ENCODE measurements at places on chromosomes 12 and 14. TPM values are rescaled to one million over a fixed set of nuclear protein-coding genes. Genes with fewer than 3 reads are reported as not detected.

MMP19 gene
- total RNA-seq: 0.60 TPM

GRCh38 chr12:70639535-70639934 lies 2.3 kb upstream of the PTPRB start:
- no peaks in the 10 kb centered on the region for H3K27me3 ChIP-seq
- H3K4me1 ChIP-seq: peaks cover 20% of the 10 kb centered on the region
- H3K4me3 ChIP-seq: no peak overlapping the region
- no peak for DNase-seq

DNA sequence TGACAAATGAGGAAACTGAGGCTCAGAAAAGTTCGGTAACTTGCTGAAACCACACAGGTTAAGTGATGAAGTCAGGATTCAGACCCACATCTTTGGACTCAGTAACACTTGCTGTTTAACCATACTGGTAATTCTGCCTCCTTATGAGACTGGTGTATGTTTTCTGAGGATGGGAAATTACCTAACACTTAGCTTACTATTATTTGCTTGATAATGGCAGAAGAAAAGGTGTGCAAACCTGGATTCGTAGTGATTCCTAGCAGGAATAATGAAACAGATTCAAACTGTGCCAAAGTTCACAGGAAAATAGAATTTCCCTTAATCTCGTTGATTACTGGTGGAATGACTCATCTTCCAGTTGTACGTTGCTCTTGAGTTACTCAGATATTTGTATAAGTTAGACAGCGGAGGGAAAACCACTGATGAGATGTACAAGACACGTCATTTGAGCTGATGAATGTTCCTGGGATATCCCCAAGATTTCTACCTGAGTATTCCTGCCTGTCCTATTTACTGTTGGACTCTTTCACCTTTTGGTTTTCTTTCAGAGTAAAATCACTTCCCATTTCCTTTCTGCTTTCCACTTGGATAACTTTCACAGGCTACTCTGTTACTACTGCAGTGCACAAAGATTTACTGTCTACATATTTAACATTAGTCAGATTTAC lies 37.5 kb downstream of the PRORP start:
- H3K27ac ChIP-seq: peak overlapping the region; percentile 65
- H3K4me1 ChIP-seq: peaks cover 15% of the 10 kb centered on the region
- H3K4me3 ChIP-seq: 0 out of 2 replicates have a peak overlapping the region, but pooled peaks have one; percentile 18
- DNase-seq: peak; percentile 84
- H3K36me3 ChIP-seq: no peaks in the 10 kb centered on the region
- no peaks in the 10 kb centered on the region for H3K27me3 ChIP-seq

- H3K36me3 ChIP-seq: no peaks in the 10 kb centered on the region
- no peaks in the 10 kb centered on the region for H3K4me1 ChIP-seq
- no peak overlapping the region for H3K4me3 ChIP-seq
- H3K27me3 ChIP-seq: no peaks in the 10 kb centered on the region
These were observed 98.2 kb downstream of the ADAMTS20 start for GRCh38 chr12:43453761-43454160.

GRCh38 chr12:16520328-16520727 lies 85.6 kb downstream of the LMO3 start:
- no peak overlapping the region for H3K4me3 ChIP-seq
- H3K4me1 ChIP-seq: peaks cover 21% of the 10 kb centered on the region
- no peaks in the 10 kb centered on the region for H3K36me3 ChIP-seq
- H3K27ac ChIP-seq: no peak overlapping the region

- H3K27me3 ChIP-seq: peaks cover 20% of the 10 kb centered on the region
- H3K36me3 ChIP-seq: no peaks in the 10 kb centered on the region
- H3K4me1 ChIP-seq: no peaks in the 10 kb centered on the region
These were observed 86.6 kb upstream of the SLC24A4 start for GRCh38 chr14:92236243-92236900.

DNA sequence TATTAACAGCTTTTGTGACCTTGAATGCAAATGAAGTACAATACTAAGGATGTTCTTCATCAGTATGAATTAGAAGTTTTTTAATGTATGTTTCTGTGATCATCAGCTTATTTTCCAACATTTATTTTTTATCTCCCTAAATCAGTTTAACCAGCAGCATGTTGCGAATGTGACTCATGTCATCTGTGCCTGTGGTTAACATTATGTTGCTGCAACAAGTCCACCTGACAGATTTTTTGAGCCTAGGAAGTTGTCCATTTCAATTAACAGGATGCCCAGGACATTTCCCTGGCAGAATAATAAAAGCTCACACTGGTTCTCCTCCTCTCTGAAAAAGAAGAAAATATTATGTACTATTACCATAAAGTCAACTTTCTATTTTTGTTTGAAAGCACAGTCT lies 155.5 kb downstream of the SYT1 start:
- H3K4me1 ChIP-seq: no peaks in the 10 kb centered on the region
- H3K27ac ChIP-seq: no peak overlapping the region
- no peak overlapping the region for H3K4me3 ChIP-seq
- no peaks in the 10 kb centered on the region for H3K36me3 ChIP-seq

DNA sequence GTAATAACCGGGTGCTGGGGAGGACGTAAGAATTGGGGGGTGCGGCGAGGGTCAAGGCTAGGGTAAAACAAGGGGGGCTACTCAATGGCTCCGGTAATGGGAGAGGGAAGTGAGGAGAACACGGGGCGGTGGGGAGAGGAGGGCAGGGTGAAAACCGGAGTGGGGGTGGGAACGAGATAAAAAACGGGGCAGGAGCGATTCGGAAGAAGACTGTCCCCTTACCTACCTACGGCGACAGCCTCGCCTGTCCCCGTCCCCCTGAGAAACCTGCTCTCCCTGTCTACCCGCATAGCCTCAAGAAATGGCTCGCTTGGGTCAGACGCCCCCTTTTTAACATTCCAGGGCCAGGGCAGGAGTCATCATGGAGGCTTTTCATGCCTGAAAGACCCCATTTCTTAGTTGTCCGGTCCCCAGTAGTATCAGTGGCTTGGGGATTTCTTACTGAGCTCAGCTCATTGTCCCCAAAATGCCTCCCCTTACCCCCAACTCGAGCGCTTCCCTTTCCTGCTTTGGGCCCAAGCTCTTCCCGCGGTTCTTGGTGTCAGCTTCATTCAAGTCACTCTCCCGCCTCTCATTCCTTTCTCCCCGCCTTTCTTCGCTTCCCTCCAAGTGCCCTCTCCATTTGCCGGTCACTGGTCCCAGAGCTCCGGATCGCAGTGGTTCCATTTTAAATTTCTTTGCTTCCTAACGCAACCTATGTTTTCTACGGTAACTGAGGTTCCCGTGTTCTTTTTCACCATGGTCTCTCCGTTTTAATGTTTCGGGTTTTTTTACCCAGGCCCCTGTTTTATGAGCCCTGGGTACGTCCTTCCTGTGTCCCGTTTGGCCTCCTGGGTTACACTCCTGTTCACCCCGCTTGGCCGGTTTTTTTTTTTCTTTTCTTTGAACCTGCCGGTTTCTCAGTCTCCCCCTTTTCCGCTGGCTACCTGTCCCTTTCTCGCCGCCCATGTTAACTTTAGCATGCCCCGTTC lies 1.2 kb upstream of the WSB2 start:
- peak; percentile 48 for DNase-seq
- peak overlapping the region; percentile 94 for H3K27ac ChIP-seq
- H3K36me3 ChIP-seq: no peaks in the 10 kb centered on the region
- peaks cover 34% of the 10 kb centered on the region for H3K4me1 ChIP-seq
- H3K4me3 ChIP-seq: peak overlapping the region; percentile 79
- H3K27me3 ChIP-seq: no peaks in the 10 kb centered on the region

EML5 gene
- total RNA-seq: 0.43 TPM

SLC38A4 gene
- not detected for total RNA-seq

A2M gene
- not detected for total RNA-seq

PAX9 gene
- 8.5 TPM for total RNA-seq

DNA sequence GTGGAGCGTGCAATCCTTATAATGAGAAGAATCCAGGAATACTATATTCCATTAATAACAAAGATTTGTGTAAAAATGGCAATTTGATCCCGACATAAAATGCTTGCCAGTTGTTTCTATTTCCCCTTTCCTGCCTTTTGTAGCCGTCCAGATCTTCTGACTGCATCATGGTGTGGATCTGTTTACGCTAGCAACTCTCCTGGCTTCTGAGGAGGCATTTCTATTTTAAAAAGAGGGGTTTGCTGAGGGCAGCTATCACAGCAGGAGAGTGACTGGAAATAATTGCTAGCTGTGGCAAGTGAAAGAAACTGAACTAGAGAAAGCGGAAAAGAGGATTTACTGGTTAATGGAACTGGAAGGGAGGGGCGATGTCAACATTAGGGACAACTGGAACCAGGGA lies 145.6 kb downstream of the ATP23 start:
- no peak for DNase-seq
- H3K27me3 ChIP-seq: no peaks in the 10 kb centered on the region
- H3K27ac ChIP-seq: no peak overlapping the region

BATF gene
- total RNA-seq: 55.7 TPM

- no peak overlapping the region for H3K4me3 ChIP-seq
- no peaks in the 10 kb centered on the region for H3K36me3 ChIP-seq
- no peak overlapping the region for H3K27ac ChIP-seq
- no peak for DNase-seq
- H3K27me3 ChIP-seq: peaks cover 65% of the 10 kb centered on the region
- H3K4me1 ChIP-seq: no peaks in the 10 kb centered on the region
These were observed 68.9 kb downstream of the BCL11B start for GRCh38 chr14:99203080-99203479.

- H3K27me3 ChIP-seq: no peaks in the 10 kb centered on the region
- H3K4me3 ChIP-seq: no peak overlapping the region
- no peak for DNase-seq
- no peaks in the 10 kb centered on the region for H3K4me1 ChIP-seq
These were observed 87.6 kb downstream of the EML1 start for GRCh38 chr14:99880651-99881420.

GRCh38 chr14:96156804-96157760 lies 47.6 kb upstream of the BDKRB2 start:
- H3K4me3 ChIP-seq: no peak overlapping the region
- DNase-seq: no peak
- H3K36me3 ChIP-seq: no peaks in the 10 kb centered on the region

DNA sequence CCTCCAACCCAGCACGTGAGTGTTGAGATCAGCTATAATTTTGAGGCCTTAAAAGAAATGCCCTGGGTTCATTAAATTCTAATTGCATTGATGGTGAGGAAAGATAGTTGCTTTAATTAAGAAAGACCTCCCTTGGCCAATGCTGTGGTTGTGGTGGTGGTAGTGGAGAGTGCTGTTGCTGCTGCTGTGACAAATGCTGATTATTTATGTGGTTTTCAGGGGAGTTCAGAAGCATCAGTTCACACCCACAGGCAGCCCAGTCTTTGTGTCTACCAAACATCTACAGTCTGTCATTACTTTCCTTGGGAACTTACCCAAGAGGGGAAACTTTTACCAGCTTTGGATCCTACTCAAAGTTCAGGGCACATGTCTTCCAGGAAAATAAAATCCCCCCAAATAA lies 178.4 kb upstream of the PARP11 start:
- H3K27me3 ChIP-seq: peaks cover 61% of the 10 kb centered on the region
- H3K36me3 ChIP-seq: no peaks in the 10 kb centered on the region
- no peak for DNase-seq

GRCh38 chr14:102304611-102305506 lies at the start of gene MOK:
Gene MOK, minus strand, starts transcription at chr14:102305164. Its CDS starts 196 bp downstream, at chr14:102304968.
- H3K36me3 ChIP-seq: no peaks in the 10 kb centered on the region
- peak; percentile 94 for DNase-seq
- peaks cover 11% of the 10 kb centered on the region for H3K4me1 ChIP-seq
- H3K4me3 ChIP-seq: peak within 1 kb of the TSS; percentile 83
- peak within 1 kb of the TSS; percentile 20 for H3K27ac ChIP-seq
- no peaks in the 10 kb centered on the region for H3K27me3 ChIP-seq

TESPA1 gene
- not detected for total RNA-seq

KRT77 gene
- not detected for total RNA-seq
